CD4-positive, alpha-beta T cell (primary cell): ENCODE measurements at places on chromosomes 11 and 22.

DNA sequence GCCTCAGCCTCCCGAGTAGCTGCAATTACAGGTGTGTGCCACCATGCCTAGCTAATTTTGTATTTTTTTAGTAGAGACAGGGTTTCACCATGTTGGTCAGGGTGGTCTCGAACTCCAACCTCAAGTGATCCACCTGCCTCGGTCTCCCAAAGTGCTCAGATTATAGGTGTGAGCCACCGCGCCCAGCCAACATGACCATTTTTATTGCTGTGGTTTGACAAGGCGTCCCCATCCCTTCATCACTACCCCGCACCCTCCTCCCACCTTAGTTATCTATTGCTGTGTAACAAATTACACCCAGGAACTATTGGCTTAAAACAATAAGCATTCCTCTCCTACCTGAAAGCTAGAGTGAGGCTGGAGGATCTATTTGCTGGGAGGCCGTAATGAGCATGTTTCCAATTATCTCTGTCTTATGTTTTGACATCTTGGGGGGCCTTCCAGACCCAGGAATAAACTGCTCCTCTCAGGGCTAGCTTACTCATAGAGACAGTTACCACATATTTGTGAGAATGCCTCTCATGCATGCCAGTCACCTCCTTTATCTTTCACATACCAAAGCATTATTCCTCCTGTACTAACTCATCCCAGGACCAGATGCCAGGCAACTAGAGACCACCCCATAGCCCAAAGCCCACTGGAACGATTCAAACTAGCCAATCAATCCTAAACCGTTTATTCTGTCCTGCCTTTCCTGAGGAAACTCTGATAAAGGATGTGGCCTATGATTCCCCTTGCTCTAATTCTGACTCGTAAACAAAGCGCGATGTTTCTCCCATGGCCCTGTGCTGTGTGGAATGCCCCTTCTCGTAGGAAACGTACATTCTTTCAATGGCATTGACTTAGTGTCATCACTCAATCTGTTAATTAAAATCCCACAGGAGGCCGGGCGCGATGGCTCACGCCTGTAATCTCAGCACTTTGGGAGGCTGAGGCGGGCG is 19.4 kb downstream of the SNU13 start:
- no peak for DNase-seq

DNA sequence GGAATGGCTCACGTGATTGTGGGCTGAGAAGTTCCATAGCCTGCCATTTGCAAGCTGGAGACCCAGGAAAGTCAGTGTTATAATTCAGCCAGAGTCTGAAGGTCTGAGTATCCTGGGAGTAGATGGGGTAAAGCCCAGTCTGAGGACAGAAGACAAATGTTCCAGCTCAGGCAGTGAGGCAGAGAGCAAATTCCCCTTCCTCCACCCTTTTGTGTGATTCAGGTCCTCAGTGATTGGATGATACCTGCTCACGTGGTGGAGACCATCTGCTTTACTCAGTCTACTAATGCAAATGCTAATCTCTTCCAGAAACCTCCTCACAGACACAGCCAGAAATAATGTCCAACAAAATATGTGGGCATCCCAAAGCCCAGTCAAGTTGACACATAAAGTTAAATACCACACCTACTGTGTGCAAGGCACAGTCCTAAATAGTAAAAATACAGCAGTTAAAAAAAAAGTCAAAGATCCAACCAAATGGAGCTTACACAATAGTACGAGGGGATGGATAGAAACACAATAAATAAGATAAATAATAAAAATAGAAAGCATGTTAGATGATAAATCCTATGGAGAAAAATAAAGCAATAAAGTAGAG is 13.2 kb upstream of the APOL6 start:
- DNase-seq, result no peak

- no peak for DNase-seq
These were observed 161.5 kb upstream of the ISX start for GRCh38 chr22:34904486-34904885.

GRCh38 chr22:47124451-47124881 is 362.0 kb downstream of the TBC1D22A start:
- DNase-seq, result no peak

DNA sequence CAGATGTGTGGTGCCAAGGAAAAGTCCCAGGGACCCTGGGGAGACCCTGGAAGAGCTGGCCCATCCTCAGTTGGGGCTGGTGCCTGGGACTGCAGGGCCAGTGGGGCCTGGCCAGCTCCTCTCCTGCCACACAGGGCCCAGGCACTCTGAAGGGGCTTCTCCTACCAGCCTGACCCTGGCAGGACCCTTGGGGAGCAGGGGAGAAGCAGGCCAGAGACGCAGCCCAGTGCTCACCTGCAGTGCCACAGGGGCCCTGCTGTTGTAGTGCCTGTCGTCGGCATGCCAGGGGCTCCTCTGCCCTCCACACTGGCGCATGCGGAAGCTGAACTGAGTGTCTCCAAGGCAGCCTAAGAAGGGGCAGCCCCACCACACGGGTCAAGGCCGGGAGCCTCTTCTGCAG is 9.1 kb downstream of the DENND6B start:
- DNase-seq, result no peak

DNA sequence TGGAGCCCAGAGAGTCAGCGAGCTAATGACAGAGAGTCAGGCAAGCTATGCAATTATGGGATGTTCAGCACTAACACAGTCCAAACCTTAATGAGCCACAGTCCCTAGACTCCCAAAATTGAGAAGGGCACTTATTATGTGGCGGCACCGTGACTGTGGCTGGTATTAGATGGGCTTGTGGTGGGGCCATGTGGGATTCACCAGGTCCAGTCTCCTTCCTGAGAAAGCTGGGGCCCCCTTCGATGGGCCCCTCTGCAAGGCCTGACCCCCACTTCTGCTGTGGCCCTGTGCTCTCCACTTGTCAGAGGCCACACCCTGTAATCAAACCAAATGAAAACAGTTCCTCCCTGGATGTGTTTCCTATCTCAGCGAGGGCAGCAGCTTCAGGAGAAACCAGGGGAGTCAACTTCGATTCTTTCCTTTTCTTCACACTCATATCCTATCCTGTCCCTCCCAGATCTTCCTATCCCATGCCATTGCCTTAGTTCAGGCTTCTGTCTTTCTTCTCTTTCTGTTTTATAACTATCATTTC is 42.9 kb downstream of the INSC start:
- DNase-seq, result no peak

- no peak for DNase-seq
These were observed 94.3 kb upstream of the CTSC start for GRCh38 chr11:88431675-88432341.

GRCh38 chr22:19655399-19655798 is 58.9 kb upstream of the SEPTIN5 start:
- DNase-seq, result no peak

- no peak for DNase-seq
These were observed 4.9 kb downstream of the FEZ1 start for GRCh38 chr11:125491146-125491545.

DNA sequence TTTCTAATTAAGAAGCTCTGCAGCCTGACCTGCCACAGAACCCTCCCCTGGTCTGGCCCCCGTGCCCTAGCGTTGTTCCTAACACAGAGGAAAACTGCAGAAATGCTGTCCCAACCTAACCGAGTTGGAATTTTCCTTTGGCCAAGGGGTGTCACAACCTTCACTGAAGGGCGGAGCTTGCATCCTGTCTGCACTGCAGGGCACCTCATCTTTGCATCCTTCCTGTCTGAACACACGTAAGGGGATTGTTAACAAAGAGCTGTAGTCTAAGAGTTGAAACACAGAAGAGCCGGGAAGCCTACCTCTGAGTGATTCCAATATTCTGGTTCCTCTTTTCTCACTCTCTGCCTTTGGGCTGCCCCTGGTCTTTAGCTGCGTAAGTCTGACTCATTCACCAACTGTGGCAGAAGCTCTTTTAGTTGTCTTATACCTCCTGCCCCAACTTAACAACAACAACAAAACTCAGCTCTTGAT is 1.6 kb downstream of the DIXDC1 start:
- no peak for DNase-seq

DNA sequence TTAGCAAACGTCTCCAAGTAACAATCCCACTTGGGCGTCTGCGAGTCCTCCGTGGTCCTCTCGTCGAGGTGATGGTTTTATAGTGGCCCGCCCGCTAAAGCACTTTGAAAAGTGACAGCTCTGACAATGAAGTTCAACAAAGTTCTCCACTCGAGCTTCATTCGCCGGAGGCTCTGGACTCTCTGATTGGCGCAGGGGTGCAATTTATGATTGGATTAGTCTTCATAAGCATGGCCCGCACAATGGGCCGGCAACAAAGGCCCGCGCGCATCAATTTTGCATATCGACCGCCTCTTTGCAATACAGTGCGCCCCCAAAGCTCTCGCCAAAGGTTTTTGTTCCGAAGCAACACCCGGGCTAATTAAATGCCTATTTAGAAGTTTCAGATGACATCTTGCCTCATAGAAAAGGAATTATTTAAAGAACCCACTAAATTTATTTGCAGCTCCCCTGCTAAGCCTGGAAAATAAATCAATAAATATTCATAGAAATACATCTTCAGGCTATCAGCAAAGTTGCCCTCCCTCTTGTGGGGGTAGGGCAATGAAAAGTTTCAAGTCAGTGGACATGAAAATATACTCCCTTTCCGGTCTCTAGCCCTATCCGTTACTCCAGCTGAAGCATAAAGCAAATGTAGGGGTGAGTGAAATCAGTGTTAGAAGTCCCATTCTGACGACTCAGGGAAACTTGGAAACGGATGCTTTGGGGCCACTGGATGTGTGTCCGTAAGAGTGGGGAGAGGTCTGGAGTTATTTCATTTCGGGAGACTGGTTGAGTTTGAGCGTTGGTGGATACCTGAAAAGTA is at the start of gene DBX1:
Gene DBX1, minus strand, starts transcription at position 51 of the 805 bp plus-strand sequence. CDS start 151 bp downstream, outside the sequence.
- DNase-seq, result no peak

DNA sequence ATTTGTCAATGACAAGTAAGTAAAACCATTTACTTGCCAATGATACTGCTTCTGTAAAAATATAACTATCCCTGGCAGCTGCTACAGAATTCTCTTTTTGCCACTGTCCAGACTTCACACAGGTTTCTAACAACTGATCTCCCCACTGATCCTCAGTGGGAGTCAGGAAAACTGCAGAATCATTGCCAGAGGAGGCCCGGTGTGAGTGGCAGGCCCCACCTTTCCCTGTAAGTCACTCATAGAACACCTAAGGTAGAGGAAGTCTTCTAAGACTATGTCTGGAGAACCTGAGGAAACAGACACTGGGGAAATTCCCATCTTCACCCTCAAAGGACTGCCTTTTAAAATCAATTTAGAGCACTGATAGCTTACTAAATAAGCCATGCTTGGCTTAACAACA is 66.3 kb downstream of the ZC3H12C start:
- DNase-seq, result no peak

- DNase-seq, result no peak
These were observed 9.2 kb downstream of the ZNF74 start for GRCh38 chr22:20402960-20403778.

DNA sequence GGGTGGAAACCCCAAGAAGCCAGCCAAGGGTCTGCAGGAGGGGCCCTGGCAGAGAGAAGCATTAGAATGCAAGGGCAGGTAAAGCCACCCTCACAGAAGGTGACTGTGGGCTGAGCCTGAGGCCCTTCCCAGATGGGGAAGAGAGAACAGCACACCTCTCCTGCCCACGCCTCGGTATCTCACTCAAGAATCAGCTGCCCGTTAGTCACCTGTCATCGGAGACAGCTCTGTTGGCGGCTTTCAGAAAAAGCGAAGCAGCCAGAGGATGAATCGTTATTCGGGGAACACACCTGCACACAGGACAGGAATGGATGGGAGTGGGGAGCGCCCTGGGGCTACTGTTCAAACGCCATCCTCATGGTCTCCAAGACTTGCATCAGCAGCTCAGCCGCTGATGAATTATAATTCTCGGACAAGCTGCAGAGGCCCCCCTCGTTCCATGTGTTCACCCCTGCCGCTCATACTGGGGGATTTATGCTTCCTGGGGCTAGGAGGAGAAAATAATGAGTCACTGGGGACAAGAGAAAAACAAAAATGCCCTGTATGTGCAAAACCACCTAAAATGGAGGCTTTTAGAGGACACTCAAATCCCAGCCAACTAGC is 21.6 kb upstream of the TMA7B start:
- DNase-seq, result no peak

GRCh38 chr11:61974766-61975631 is 7.6 kb upstream of the FTH1 start:
- no peak for DNase-seq

- DNase-seq, result no peak
These were observed 15.5 kb downstream of the TREH start for GRCh38 chr11:118663902-118664301.

- DNase-seq, result no peak
These were observed 3.0 kb downstream of the LRP5 start for GRCh38 chr11:68315171-68315920.

DNA sequence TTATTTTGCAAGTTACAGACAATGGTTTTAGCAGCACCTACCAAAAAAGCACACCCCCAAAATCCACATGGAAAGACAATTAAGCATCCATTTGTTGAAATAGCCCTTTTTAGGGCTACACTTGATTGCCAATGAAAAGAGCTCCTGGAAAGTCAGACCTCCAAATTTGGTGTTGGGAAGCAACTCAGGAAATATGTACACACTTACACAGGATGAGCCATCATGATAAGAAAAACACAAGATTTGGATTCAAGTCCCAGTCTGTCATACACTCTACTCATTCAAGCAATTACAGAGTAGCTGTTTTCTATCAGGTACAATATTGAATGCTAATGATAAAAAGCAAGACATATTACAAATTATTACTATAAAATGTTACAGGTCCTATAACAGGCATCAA is 31.5 kb downstream of the FAM168A start:
- no peak for DNase-seq

- DNase-seq, result no peak
These were observed 593.7 kb downstream of the METTL15 start for GRCh38 chr11:28701760-28702449.
